ENCODE measurements at places on chromosomes 3 and 15. TPM values are rescaled to one million over a fixed set of nuclear protein-coding genes. Genes with fewer than 3 reads are reported as not detected.

- H3K4me1 ChIP-seq: peaks cover 5% of the 10 kb centered on the region
- no peak overlapping the region for H3K4me3 ChIP-seq
- DNase-seq: no peak
- H3K27ac ChIP-seq: no peak overlapping the region
- H3K27me3 ChIP-seq: no peaks in the 10 kb centered on the region
Measured at GRCh38 chr3:166837535-166837934, 542.6 kb downstream of the ZBBX start.

DNA sequence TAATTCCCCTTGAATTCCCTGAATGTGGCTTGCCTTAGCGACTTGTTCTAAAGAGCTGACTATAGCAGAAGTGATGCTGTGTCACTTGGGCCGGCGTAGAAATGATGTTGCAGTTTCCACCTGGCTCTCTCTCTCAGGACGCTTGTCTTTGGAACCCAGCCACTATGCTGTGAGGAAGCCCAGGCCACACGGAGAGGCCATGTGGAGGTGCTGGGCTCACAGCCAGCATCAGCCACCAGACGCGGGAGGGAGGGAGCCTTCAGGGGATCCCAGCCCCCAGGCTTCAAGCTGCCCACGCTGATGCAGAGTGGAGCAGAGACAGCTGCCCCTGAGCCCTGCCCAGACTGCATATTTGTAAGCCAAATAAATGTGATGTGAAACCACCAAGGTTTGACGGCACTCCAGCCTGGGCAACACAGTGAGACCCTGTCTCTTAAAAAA lies 18.6 kb downstream of the RNU5B-1 start:
- DNase-seq: peak; percentile 67
- no peak overlapping the region for H3K27ac ChIP-seq
- H3K4me1 ChIP-seq: peaks cover 16% of the 10 kb centered on the region
- H3K27me3 ChIP-seq: no peaks in the 10 kb centered on the region
- no peaks in the 10 kb centered on the region for H3K36me3 ChIP-seq

GRCh38 chr3:141076797-141077571 lies 25.8 kb downstream of the SPSB4 start:
- H3K36me3 ChIP-seq: no peaks in the 10 kb centered on the region
- DNase-seq: peak; percentile 86
- peak overlapping the region; percentile 73 for H3K27ac ChIP-seq
- H3K27me3 ChIP-seq: no peaks in the 10 kb centered on the region
- H3K4me3 ChIP-seq: no peak overlapping the region

DNA sequence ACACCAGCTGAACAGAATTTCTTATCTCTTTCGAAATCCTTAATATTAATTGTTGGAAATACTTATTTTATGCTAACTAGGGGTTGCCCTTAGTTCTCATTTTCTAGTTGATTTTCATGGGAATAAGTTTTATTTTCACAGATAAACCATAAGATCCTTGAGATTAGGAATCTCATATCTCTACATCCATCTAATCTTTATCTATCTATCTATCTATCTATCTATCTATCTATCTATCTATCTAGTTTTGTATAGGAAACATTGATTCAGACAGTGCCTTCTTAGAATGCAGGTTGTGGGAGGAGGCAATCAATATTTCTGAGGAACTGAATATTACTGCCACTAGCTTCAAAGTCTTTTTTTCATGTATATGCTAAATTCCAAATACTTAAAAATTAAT lies 3.5 kb upstream of the KBTBD8 start:
- no peaks in the 10 kb centered on the region for H3K36me3 ChIP-seq
- no peak for DNase-seq
- no peaks in the 10 kb centered on the region for H3K27me3 ChIP-seq
- H3K4me3 ChIP-seq: no peak overlapping the region
- no peak overlapping the region for H3K27ac ChIP-seq
- H3K4me1 ChIP-seq: no peaks in the 10 kb centered on the region

DNA sequence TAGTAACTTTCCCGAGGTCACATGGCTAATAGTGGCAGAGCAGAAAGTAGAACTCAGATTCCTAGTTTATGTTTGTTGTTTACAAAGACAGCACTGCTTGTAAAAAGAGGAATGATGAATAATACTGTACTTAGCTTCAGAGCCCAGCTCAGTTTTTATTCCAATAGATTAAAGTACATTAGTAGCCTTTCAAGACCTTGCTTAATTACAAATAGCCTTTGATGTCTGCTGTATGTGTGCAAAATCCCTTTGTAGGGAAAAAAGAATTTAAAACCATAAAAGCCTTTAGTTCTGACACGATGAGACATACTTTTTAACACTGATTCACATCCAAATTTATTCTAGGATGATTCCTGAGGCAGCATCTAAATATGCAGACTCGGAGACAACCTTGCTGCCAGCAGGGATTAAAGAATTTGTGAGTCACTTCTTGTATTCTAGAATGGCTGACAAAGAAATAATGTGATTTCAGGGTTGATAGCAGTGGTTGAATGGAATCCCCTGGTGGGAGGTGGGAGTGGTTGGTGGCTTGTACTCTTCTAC lies 324.2 kb upstream of the TGFBR2 start:
- DNase-seq: no peak
- H3K36me3 ChIP-seq: no peaks in the 10 kb centered on the region
- no peaks in the 10 kb centered on the region for H3K27me3 ChIP-seq

GRCh38 chr15:70266412-70267121 lies 168.8 kb upstream of the TLE3 start:
- no peak overlapping the region for H3K4me3 ChIP-seq
- no peaks in the 10 kb centered on the region for H3K36me3 ChIP-seq
- H3K27ac ChIP-seq: no peak overlapping the region

DNA sequence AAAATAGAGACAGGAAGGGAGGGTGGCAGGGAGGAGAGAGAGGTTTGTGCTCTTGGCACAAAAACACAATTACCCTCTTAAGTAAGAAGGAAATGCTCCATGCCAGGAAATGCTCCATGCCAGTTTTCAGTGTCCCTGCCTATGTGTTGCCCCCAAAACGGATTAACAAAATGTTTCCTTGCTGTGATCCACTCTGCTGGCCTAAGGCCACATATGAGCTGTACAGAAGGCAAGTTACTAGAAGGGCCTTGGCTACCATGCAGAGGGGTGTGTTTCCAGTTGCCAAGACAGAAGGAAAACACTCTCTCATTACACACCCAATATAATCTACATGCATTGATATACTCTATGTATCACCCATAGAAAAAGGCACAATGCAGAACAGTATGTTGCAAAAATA lies 98.2 kb upstream of the PTPRG start:
- H3K4me1 ChIP-seq: no peaks in the 10 kb centered on the region
- no peaks in the 10 kb centered on the region for H3K36me3 ChIP-seq
- H3K27me3 ChIP-seq: no peaks in the 10 kb centered on the region
- H3K4me3 ChIP-seq: no peak overlapping the region
- H3K27ac ChIP-seq: no peak overlapping the region

- no peak overlapping the region for H3K4me3 ChIP-seq
Measured at GRCh38 chr3:88954853-88955252, 152.6 kb upstream of the EPHA3 start.

SGO1 gene
- 0.44 TPM for polyA plus RNA-seq

CCNDBP1 gene
- 73.4 TPM for polyA plus RNA-seq

PCSK6 gene
- polyA plus RNA-seq: 5.2 TPM

All from lung (tissue), 17 donors.